Endothelial cell (in vitro differentiated cells): ENCODE measurements at places on chromosomes 13 and 19. TPM values are rescaled to one million over a fixed set of nuclear protein-coding genes. Genes with fewer than 3 reads are reported as not detected.

CYP2F1 gene
- not detected for total RNA-seq

RYR1 gene
- total RNA-seq, result 1.3 TPM

HSPB6 gene
- total RNA-seq, result not detected

NCAN gene
- total RNA-seq, result 0.05 TPM

ACP7 gene
- 0.46 TPM for total RNA-seq

LPAR2 gene
- 35.5 TPM for total RNA-seq

OR7C1 gene
- not detected for total RNA-seq

TEAD2 gene
- 167 TPM for total RNA-seq

KLK12 gene
- not detected for total RNA-seq

ELAVL3 gene
- total RNA-seq, result 0.54 TPM

RNF17 gene
- total RNA-seq, result not detected
